ENCODE measurements at places on chromosomes 11 and 22. TPM values are rescaled to one million over a fixed set of nuclear protein-coding genes. Genes with fewer than 3 reads are reported as not detected.

The KIRREL3 gene
- total RNA-seq: not detected

The TMEM86A gene
- 4.7 TPM for total RNA-seq

The RAB36 gene
- 1.6 TPM for total RNA-seq

The MIOX gene
- total RNA-seq: not detected

The CAPN5 gene
- total RNA-seq: 8.5 TPM

Data from omental fat pad (tissue), 4 donors.